CD8-positive, alpha-beta memory T cell (primary cell): ENCODE measurements at places on chromosomes 7 and 10. TPM values are rescaled to one million over a fixed set of nuclear protein-coding genes. Genes with fewer than 3 reads are reported as not detected.
A peak's percentile ranks its signal among the peaks of the same experiment; 100 is the strongest.

DNA sequence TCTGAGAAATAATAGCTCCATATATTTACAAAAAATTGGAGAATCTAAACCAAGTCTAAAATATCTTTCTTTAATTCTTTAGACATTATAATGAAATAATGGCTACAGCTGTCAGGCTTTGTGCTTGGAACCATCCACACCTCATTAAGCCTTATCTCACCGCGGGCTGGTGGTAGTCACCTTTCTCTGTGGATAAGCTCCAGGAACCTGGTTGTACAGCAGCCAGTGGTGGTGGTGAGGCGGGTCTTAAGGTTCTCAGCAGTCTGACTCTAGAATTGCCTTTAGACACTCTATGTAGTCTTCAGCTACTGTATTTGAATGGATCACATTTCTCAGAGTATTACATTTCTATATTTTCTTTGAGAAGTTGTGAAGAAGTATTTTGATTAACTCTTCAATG is 34.2 kb downstream of the CUL1 start:
- peaks cover 20% of the 10 kb centered on the region for H3K36me3 ChIP-seq
- H3K27me3 ChIP-seq = no peaks in the 10 kb centered on the region
- H3K27ac ChIP-seq = no peak overlapping the region
- H3K4me1 ChIP-seq = peaks cover 6% of the 10 kb centered on the region

- no peaks in the 10 kb centered on the region for H3K27me3 ChIP-seq
- H3K27ac ChIP-seq = peak overlapping the region; percentile 83
- no peaks in the 10 kb centered on the region for H3K36me3 ChIP-seq
- H3K4me1 ChIP-seq = peaks cover 9% of the 10 kb centered on the region
Observed at GRCh38 chr7:107580716-107581383, 804 bp downstream of the BCAP29 start.

VWA2 gene
- not detected for total RNA-seq

DNA sequence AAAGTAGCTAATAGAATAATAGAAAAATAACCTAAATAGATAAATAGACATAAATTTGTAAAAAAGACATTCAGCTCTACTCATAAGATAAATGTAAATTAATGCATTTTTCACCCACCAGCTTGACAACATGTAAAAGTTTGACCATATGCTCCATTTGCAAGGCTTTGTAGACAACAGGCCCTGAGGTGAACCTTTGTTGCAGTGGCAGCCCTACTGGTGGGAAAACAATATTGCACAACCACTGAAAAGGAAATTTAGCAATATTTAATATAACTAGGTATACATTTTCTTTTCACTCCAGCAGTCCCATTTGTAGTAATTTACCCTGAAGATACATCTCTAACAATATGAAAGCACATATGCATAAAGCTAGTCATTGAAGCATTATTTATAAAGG is 39.0 kb upstream of the ADRA2A start:
- H3K4me1 ChIP-seq = no peaks in the 10 kb centered on the region
- DNase-seq = no peak
- H3K27me3 ChIP-seq = no peaks in the 10 kb centered on the region
- H3K4me3 ChIP-seq = no peak overlapping the region
- no peak overlapping the region for H3K27ac ChIP-seq

- H3K36me3 ChIP-seq = no peaks in the 10 kb centered on the region
- no peaks in the 10 kb centered on the region for H3K27me3 ChIP-seq
- H3K4me3 ChIP-seq = no peak overlapping the region
- H3K27ac ChIP-seq = no peak overlapping the region
Observed at GRCh38 chr7:3283130-3283704, 17.8 kb upstream of the SDK1 start.

DNA sequence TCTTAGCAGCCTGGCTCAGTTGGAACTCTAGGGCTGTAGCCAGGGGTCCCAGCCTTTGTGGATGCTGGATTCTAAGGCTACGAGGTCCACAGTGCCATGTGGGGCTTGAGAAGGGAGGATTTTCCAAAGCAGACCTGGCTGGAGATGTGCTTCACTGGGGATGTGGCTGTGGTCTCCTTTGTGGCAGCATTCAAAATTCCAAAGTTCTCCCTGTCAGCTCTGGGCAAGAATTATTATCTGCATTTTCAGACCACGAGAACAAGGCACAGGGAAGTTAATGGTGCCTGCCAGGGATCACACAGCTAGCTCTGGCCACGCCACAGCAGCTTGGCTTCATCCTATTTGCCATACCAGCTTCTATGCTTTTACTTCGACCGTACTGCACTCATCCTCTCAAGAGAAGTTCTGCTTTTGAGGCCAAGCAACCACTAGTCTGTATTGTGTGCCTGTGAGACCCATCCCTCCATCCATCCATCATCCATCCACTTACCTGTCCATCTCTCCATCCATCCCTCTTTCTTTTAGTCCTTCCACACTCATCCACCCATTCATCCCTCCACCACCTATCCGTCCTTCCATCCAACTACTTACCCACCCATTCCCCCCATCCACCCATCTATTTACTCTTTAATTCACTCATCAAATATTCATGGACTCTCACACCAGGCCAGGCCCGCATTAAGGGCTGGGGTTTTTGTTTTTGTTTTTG is 71.5 kb downstream of the ZMIZ1 start:
- peaks cover 55% of the 10 kb centered on the region for H3K4me1 ChIP-seq
- H3K36me3 ChIP-seq = no peaks in the 10 kb centered on the region
- no peak overlapping the region for H3K4me3 ChIP-seq
- H3K27ac ChIP-seq = no peak overlapping the region
- no peak for DNase-seq

ENKUR gene
- total RNA-seq = not detected

DNA sequence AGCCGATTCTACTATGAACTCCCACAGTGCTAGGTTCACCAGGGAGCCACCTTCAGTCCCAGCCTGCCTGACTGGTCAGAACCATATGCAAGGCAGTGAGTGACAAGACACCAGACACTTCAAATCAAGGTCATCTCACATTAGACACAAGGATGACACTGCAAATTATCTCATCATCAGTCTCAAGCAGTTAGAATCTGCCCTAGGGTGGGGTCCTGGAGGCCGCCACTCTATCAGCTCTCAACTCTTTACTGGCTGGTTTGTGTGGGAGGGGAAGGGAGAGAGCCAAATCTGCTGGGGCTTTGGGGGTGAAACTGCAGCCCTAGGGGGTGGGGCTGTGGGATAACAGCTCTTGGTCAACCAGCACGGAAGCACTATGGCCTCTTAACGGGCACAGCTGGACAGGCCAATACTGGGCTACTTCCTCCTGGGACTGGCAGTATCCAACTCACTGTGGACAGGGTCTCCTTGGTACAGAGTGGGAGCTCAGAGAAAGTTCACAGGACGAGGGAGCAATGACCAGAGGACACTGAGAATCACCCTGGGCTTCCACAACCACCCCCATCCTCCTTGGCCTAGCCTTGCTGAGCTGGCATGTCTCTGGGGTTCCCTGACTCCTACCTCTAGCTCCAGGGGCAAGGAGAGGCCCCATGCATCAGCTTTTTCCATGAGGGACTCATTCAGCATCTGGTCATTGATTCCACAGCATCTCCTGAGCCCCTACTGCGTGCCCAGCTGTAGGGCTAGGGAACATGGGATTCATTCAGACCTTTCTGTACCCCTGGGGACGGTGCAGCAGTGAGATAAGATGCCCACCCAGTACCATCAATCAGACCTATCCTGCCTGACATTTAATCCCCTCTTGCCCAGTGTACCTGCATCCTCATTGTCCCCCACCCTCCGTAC is 5.4 kb downstream of the GPRIN2 start:
- no peaks in the 10 kb centered on the region for H3K36me3 ChIP-seq
- DNase-seq = no peak
- no peak overlapping the region for H3K27ac ChIP-seq
- H3K27me3 ChIP-seq = peaks cover 6% of the 10 kb centered on the region
- no peaks in the 10 kb centered on the region for H3K4me1 ChIP-seq

GET4 gene
- 39.9 TPM for total RNA-seq

PIK3AP1 gene
- 6.7 TPM for total RNA-seq

GRCh38 chr7:51980812-51981211 is 664.2 kb upstream of the COBL start:
- H3K4me3 ChIP-seq = no peak overlapping the region
- DNase-seq = no peak
- H3K27me3 ChIP-seq = no peaks in the 10 kb centered on the region

GRCh38 chr7:29109899-29110298 is 36.4 kb downstream of the CPVL start:
- H3K4me1 ChIP-seq = no peaks in the 10 kb centered on the region
- no peak overlapping the region for H3K4me3 ChIP-seq
- H3K27ac ChIP-seq = no peak overlapping the region
- no peak for DNase-seq

ABCB8 gene
- total RNA-seq = 49.2 TPM

- H3K4me3 ChIP-seq = no peak overlapping the region
- H3K27me3 ChIP-seq = peaks cover 4% of the 10 kb centered on the region
- no peak for DNase-seq
- H3K27ac ChIP-seq = no peak overlapping the region
- H3K4me1 ChIP-seq = no peaks in the 10 kb centered on the region
Observed at GRCh38 chr10:117186832-117187615, 10.3 kb upstream of the KCNK18 start.

GPR37 gene
- total RNA-seq = not detected

CAMK2B gene
- total RNA-seq = 0.42 TPM

DNA sequence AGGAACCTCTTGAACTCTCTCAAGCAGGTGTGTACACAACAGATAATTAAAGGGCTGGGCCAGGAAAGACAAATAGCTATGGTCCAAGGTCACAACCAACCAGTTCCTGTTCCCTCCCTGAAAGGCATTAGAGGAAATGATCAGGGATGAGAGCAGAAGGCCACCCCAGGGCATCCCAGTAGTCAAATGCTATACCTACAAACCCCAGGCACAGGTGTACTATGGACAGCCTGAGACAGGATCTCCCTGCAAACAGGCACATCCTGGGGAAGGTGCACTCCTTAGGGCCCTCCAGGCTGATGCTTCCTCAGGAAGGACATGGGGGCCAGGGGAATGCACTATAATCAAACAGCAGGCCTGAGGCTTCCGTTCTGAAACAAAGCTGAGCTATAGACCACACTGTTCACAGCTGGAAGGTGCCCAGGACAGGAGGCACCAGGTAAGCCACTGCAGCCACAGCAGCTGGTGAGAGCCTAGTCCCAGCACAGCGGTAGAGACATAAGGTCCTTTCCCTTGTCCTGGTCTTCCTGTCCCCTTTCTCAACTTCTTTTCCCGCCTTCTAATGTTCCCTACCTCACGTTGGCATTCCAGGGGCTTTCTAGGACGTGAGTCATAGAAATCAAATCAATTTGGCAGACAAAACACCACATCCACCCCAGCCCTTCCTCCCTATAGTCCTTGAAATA is 13.3 kb downstream of the PARP12 start:
- H3K4me3 ChIP-seq = no peak overlapping the region
- H3K27me3 ChIP-seq = no peaks in the 10 kb centered on the region
- peaks cover 4% of the 10 kb centered on the region for H3K36me3 ChIP-seq
- H3K4me1 ChIP-seq = no peaks in the 10 kb centered on the region
- DNase-seq = no peak

DNA sequence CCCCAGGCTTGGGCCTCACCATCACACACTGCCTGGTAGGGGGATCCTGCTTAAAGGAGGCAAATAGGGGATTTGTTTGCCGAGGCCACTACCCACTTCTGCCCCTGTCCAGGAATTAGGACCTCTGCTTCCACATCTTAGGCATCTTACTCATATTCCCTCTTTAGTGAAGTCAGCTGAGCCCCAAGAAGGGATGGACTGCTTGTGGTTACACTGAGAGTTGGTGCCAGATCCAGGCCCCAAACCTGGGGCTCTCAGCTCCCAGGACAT is 1.6 kb upstream of the GPRIN2 start:
- H3K27ac ChIP-seq = no peak overlapping the region
- no peak overlapping the region for H3K4me3 ChIP-seq
- no peak for DNase-seq
- H3K4me1 ChIP-seq = no peaks in the 10 kb centered on the region

DNA sequence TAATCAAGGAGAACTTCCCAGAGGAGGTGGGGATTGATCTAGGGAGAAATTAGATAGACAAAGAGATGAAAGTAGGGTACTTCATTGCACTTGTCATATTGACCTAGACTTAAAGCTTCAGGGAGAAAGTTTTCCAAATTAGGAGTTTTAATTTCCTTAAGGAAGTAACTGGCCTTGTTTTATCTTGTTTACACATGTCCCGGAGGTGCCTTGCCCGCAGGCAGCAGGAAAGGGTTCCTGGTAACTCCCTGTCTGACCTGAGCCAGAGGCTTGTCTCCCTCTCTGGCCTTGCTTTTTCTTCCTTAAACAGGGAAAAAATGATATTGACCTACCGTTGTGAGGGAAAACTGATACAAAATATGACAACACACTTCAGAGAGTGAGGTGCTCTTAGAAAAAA is 181.6 kb downstream of the EVX1 start:
- H3K36me3 ChIP-seq = no peaks in the 10 kb centered on the region
- no peak overlapping the region for H3K4me3 ChIP-seq
- no peak overlapping the region for H3K27ac ChIP-seq
- DNase-seq = no peak
- H3K4me1 ChIP-seq = no peaks in the 10 kb centered on the region

GRCh38 chr7:135467207-135467711 is 42.6 kb downstream of the CNOT4 start:
- no peaks in the 10 kb centered on the region for H3K36me3 ChIP-seq
- no peaks in the 10 kb centered on the region for H3K27me3 ChIP-seq
- DNase-seq = no peak
- peak overlapping the region; percentile 17 for H3K27ac ChIP-seq

- H3K27ac ChIP-seq = no peak overlapping the region
- H3K27me3 ChIP-seq = no peaks in the 10 kb centered on the region
- no peak for DNase-seq
- no peaks in the 10 kb centered on the region for H3K36me3 ChIP-seq
- H3K4me1 ChIP-seq = no peaks in the 10 kb centered on the region
Observed at GRCh38 chr7:102042016-102042656, 224.7 kb downstream of the CUX1 start.

- no peaks in the 10 kb centered on the region for H3K36me3 ChIP-seq
- H3K4me3 ChIP-seq = no peak overlapping the region
- H3K4me1 ChIP-seq = no peaks in the 10 kb centered on the region
- H3K27ac ChIP-seq = no peak overlapping the region
- no peak for DNase-seq
Observed at GRCh38 chr7:79612022-79612421, 158.6 kb upstream of the MAGI2 start.

DNA sequence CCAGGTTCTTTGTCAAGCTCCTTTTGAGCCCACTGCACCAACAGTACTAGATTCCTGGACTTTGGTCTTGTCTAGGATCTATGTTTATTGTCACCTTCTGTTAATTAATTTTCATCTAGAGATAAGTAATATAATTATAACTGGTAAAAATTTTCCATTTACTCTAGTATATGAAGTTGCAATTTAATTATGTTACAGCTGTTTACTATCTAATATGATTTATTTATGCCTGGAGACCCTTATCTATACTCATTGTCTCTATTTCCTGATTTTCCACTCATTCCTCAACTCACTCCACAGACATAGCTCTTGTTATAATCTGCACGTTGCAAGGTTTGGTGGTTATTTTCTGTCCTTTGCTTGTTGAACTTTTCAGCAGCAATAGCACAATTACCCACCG is 63.2 kb upstream of the PHF14 start:
- DNase-seq = no peak
- no peaks in the 10 kb centered on the region for H3K4me1 ChIP-seq
- no peak overlapping the region for H3K4me3 ChIP-seq
- H3K27ac ChIP-seq = no peak overlapping the region
- H3K36me3 ChIP-seq = no peaks in the 10 kb centered on the region

- no peak for DNase-seq
- H3K27ac ChIP-seq = no peak overlapping the region
- no peak overlapping the region for H3K4me3 ChIP-seq
- H3K36me3 ChIP-seq = no peaks in the 10 kb centered on the region
- no peaks in the 10 kb centered on the region for H3K27me3 ChIP-seq
Observed at GRCh38 chr10:98481404-98481945, 34.7 kb upstream of the HPS1 start.

GRCh38 chr10:103181244-103181643 is 11.8 kb downstream of the NT5C2 start:
- H3K36me3 ChIP-seq = peaks cover 6% of the 10 kb centered on the region
- H3K27ac ChIP-seq = no peak overlapping the region
- peaks cover 24% of the 10 kb centered on the region for H3K4me1 ChIP-seq
- no peak overlapping the region for H3K4me3 ChIP-seq
- no peaks in the 10 kb centered on the region for H3K27me3 ChIP-seq

ADRA2A gene
- not detected for total RNA-seq
